Activated CD4-positive, alpha-beta T cell treated with anti-CD3 and anti-CD28 coated beads, Interleukin-2, amount 50 U/mL, for 48 hours (primary cell): ENCODE measurements at places on chromosomes 13 and 19.

DNA sequence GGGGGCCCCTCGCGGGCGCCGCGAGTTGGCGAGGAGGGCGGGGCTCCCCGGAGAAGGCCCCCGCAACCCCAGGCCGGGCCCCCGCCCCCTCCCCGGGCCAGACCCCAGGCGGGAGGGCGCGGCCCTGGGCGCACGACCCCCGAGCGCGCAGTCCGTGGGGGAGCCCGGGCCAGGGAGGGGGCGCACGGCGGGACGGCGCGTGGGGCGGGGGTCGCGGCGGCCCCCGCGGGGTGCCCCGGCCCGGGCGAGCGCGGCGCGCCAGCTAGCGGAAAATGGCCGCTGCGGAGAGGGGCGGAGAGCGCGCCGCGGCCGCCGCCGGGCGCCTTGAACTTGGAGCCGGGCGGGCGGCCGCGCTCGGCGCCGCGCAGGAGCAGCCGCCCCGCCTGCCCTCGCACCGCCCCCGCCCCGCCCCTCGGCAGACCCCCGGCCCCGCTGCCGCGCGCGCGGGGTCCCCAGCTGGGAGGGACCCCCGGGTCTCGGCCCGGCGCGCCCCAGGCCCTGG is 6.4 kb upstream of the NFIC start:
- peak; percentile 39 for DNase-seq

GRCh38 chr13:98176777-98177608 is at the start of gene RNF113B:
TSS of gene RNF113B (minus strand) at chr13:98177269. CDS start at chr13:98177236, 33 bp downstream.
- no peak for DNase-seq

DNA sequence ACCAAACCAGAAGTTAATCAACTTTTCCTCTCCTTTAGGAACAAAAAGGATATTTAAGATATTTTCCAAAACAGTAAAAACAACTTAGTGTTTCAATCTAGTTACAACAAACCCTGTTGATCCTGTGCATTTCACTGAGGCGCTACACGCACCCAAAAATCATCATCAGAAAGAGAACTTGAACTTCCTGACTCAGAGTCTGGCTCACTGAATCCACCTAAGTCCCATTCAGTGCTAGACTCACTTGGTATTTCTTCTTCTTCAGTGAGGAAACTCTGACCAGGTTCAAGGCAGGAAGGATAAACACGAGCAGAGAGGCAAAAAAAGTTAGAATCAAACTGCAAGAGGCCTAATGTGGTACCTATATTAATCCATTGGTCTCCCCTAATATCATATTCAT is 2.2 kb downstream of the KBTBD6 start:
- no peak for DNase-seq

DNA sequence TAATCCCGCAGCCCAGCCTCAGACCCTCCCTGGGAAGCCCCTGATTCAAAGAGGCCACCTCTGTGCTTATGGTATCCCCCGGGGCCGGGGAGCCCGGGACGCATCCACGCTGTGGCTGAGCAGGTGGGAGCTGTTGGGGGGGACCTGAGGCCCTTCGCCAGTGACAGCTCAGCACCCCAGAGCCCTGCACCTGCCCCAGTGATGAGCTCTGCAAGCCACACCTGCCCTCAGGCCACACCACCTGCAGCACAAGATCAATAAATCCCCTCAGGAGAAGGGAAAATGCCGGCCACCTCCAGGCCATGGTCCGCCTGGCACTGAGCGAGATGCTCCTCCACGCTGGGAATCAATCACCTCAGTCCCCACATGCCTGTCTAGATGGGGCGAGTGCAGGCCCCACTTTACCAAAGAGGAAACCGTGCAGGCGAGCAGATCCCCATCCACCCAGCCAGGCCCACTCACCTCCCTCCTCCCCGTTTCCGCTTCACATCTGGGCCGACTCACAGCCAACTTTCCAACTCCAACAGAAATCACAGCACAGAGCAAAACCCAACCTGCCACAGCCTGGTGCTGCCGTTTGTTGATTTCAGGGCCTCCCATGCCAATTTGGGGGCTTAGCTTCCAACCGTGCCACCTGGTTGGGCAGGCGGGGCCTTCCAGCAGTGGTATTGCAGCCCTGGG is 12.8 kb downstream of the MOB3A start:
- peak; percentile 73 for DNase-seq

GRCh38 chr19:6987850-6988249 is 33.4 kb downstream of the MBD3L2B start:
- DNase-seq = no peak

DNA sequence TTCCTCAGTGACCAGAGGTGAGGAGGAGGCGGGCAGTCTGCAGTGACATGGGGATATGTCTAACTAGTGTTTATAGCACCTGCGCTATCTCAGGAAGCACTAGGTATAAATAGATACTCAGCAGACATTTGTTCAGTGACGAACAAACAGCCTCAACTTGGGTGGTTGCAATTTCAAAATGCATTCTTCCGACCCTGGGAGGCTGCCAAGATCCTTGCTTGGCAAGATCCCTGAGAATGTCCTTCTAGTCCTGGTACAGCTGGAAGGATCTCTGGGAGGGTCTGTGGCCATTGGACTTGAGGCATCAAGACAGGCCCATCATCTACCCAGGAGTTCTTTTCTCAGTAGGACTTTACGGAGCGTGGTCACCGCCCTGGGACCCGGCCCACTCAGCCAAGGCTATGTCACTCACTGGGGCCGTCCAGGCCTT is 299.5 kb downstream of the ZNF536 start:
- no peak for DNase-seq

GRCh38 chr13:113890774-113891480 is 27.1 kb upstream of the GAS6 start:
- DNase-seq = no peak
